ENCODE measurements at places on chromosomes 12 and 14. TPM values are rescaled to one million over a fixed set of nuclear protein-coding genes. Genes with fewer than 3 reads are reported as not detected.

The PLA2G1B gene
- total RNA-seq: not detected

The FOXA1 gene
- total RNA-seq: 5.3 TPM

The MYH6 gene
- total RNA-seq: 0.02 TPM

The MAP1LC3B2 gene
- 1.7 TPM for total RNA-seq

The PRKD1 gene
- total RNA-seq: 2.5 TPM

The SLC39A2 gene
- not detected for total RNA-seq

The ANKS1B gene
- total RNA-seq: 0.45 TPM

The TAMALIN gene
- total RNA-seq: 0.56 TPM

The MLXIP gene
- 32.3 TPM for total RNA-seq

The CIDEB gene
- total RNA-seq: 0.12 TPM

The ABCB9 gene
- 9.8 TPM for total RNA-seq

The TC2N gene
- 0.54 TPM for total RNA-seq

The ANO2 gene
- not detected for total RNA-seq

The AICDA gene
- total RNA-seq: 0.31 TPM

The KRT83 gene
- total RNA-seq: 4.2 TPM

The TAS2R46 gene
- not detected for total RNA-seq

The PPP1R1A gene
- total RNA-seq: 0.20 TPM

The MUCL1 gene
- not detected for total RNA-seq

The PLBD1 gene
- 6.1 TPM for total RNA-seq

The IL22 gene
- not detected for total RNA-seq

The CLEC6A gene
- not detected for total RNA-seq

The MYL2 gene
- 0.65 TPM for total RNA-seq

The EDDM3A gene
- total RNA-seq: not detected

The KLRG1 gene
- 1.6 TPM for total RNA-seq

The MEG3 gene
- 52.0 TPM for total RNA-seq

The KRT82 gene
- total RNA-seq: not detected

Measured in A549 treated with ZK216348 at 1 μM for 4 hours (cell line).